ENCODE measurements at places on chromosomes 4 and X.

- H3K27me3 ChIP-seq: no peaks in the 10 kb centered on the region
- peaks cover 33% of the 10 kb centered on the region for H3K4me1 ChIP-seq
- DNase-seq: no peak
- no peak overlapping the region for H3K27ac ChIP-seq
Observed at GRCh38 chr4:3412257-3413020, 29.3 kb upstream of the HGFAC start.

DNA sequence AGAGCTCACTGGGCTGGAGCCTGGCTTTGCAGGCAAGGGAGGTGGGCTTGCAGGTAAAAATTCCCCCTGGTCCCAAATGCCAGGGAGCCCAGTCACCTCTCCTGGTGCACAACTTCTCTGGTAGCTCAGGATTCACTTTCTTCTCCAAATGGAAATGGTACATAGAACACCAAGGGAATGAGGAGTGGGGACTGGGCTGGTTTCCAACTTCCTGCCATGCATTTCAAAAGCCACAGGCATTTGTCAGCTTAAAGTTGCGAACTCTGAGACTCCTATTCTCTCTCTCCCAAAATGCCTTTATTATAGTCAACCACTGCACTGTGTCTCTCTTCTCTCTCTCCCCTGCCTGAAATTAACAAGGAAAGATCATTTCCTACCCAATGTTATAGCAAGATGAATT lies 177.3 kb downstream of the GRIA3 start:
- H3K27ac ChIP-seq: no peak overlapping the region
- no peaks in the 10 kb centered on the region for H3K27me3 ChIP-seq
- DNase-seq: no peak
- H3K36me3 ChIP-seq: no peaks in the 10 kb centered on the region
- H3K4me1 ChIP-seq: no peaks in the 10 kb centered on the region

DNA sequence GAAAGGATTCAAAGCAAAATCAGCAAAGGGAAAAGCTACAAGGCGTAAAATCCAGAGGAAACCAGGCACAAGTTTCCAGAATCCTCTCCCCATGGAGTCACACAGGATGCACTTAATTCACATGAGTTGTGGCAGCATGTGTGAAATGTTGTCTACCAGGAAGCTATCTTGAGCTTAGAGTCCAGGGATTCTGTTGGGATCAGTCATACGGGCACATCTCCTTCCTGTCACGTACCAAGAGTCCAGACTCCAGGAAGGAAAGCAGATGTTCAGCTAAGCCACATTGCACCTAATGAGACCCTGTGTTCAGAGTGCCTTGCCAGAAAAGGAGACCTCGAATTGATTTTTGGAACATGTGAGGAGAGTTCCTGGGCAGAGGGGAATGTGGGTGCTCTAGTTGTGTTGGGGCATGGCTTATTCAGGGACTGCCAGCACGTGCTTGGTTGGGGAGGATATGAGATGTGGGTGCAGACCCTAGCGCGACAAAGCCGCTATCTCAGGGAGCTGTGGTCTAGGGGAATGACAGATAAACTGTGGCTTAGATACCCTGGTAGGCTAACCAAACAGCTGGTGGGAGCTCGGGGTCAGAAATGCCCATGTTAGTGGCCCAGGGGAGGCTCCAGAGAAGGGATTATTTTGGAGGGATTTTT lies 70.0 kb downstream of the EVC start:
- H3K27me3 ChIP-seq: no peaks in the 10 kb centered on the region
- DNase-seq: no peak
- H3K36me3 ChIP-seq: peaks cover 8% of the 10 kb centered on the region
- H3K4me1 ChIP-seq: no peaks in the 10 kb centered on the region
- H3K4me3 ChIP-seq: no peak overlapping the region
- H3K27ac ChIP-seq: no peak overlapping the region

DNA sequence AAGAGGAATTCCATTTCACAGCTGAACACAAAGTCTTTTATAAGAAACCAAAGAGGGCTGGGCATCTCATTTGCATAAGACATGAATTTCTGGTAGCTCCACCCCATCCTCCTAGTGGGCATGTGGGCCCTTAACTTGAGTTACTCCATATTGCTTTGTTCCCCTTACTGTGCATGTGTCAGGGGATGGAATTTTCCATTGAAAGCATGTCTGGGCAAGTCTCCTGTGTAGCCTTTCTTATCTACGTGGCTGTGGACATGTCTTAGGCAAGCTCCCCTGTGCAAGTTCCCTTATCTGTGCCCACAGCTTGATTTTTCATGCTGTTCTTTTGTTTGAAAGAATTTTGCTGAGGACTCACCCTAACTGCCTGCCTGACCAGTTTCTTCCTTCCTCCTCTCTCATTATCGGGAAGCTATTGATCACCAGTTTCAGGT lies 123.5 kb upstream of the JADE1 start:
- no peaks in the 10 kb centered on the region for H3K36me3 ChIP-seq
- H3K4me1 ChIP-seq: peaks cover 15% of the 10 kb centered on the region
- H3K4me3 ChIP-seq: no peak overlapping the region
- no peak overlapping the region for H3K27ac ChIP-seq

DNA sequence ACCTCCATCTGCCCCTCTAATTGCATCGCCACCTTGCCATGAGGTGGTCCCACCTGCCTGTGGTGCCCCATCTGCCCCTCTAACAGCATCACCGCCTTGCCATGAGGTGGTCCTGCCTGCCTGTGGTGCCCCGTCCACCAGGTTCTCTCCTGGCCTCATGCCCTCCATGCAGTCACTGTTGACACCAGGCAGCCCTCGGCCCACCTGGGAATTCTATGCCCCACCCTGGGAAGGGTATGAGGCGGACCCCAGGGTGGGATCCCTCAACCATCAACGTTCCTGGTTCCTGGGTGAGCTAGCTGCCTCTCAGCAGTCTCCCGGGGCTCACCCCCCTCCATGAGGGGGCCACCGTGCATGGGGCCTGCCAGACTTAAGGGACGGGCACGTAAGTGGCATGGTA lies 38.9 kb downstream of the ACOX3 start:
- no peak for DNase-seq
- H3K36me3 ChIP-seq: peaks cover 13% of the 10 kb centered on the region
- H3K4me1 ChIP-seq: no peaks in the 10 kb centered on the region
- H3K27me3 ChIP-seq: no peaks in the 10 kb centered on the region
- no peak overlapping the region for H3K4me3 ChIP-seq

DNA sequence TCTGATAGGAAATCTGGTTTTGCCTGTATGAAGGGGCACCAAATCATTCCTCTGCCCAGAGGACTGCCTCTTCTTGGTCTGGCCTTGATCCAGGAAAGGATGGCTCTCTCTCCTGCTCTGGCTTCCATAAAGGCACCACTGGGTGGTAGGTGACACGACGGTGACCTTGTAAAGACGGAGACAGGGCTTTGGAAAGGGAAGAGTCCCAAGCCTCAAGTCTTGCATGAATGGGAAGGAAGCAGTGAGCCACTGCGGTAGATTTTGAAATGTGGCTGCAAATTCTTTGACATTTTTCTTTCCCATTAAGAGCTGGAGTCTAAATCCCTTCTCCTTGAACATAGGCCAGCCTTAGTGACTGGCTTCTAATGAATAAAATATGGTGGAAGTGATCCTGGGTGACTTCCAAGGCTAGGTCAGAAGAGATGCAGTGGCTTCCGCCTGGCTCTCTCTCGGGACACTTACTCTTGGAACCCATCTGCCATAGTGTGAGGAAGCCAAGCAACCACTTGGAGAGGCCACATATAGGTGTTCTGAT lies 347.4 kb downstream of the BCOR start:
- 0 out of 2 replicates have a peak, but pooled peaks cover 5% of the 10 kb centered on the region for H3K4me1 ChIP-seq
- no peaks in the 10 kb centered on the region for H3K27me3 ChIP-seq
- H3K27ac ChIP-seq: no peak overlapping the region
- H3K4me3 ChIP-seq: no peak overlapping the region
- H3K36me3 ChIP-seq: no peaks in the 10 kb centered on the region

DNA sequence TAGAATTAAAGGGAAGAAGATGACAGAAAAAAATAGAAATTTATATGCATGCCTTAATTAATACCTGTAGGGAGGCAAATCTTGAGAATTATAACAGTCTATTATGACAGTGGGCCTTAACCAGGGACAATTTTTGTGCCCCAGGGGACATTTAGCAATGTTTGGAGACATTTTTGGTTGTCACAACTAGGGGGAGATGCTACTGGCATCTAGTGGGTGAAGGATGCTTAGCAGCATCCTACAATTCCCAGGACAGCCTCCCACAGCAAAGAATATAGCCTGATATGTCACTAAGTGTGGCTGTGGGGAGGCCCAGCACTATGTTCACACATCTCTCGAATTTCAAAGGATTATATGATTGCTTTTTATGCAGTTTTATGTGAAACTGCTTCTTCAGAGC lies 10.5 kb downstream of the GPR82 start:
- H3K4me3 ChIP-seq: no peak overlapping the region
- H3K27ac ChIP-seq: no peak overlapping the region
- H3K36me3 ChIP-seq: no peaks in the 10 kb centered on the region
- peak; percentile 6 for DNase-seq

- H3K4me1 ChIP-seq: peaks cover 46% of the 10 kb centered on the region
- H3K36me3 ChIP-seq: no peaks in the 10 kb centered on the region
Observed at GRCh38 chr4:184292877-184293276, 75.2 kb upstream of the ENPP6 start.

GRCh38 chr4:41146196-41146595 lies 68.1 kb downstream of the APBB2 start:
- peaks cover 51% of the 10 kb centered on the region for H3K4me1 ChIP-seq
- no peaks in the 10 kb centered on the region for H3K27me3 ChIP-seq
- peak overlapping the region; percentile 63 for H3K27ac ChIP-seq

DNA sequence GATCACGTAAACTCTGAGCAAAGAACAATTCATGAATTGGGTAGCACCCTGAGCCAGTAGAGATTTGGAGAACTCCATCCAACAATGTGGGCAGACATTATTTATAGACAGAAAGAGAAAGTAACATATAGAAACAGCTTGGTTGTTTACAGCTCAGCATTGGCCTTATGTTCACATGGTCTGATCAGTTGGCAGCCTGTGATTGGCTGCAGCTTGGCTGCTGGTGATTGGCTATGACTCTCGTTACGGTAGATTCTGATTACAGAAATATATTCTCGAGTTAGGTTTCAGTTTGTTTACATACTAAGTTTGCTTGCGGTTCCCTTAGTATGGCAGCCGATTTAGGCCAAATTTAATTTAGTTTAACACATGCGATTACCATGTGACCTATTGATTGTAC lies 663.4 kb downstream of the RAPGEF2 start:
- no peak overlapping the region for H3K4me3 ChIP-seq
- H3K36me3 ChIP-seq: no peaks in the 10 kb centered on the region
- no peak overlapping the region for H3K27ac ChIP-seq
- H3K27me3 ChIP-seq: no peaks in the 10 kb centered on the region

DNA sequence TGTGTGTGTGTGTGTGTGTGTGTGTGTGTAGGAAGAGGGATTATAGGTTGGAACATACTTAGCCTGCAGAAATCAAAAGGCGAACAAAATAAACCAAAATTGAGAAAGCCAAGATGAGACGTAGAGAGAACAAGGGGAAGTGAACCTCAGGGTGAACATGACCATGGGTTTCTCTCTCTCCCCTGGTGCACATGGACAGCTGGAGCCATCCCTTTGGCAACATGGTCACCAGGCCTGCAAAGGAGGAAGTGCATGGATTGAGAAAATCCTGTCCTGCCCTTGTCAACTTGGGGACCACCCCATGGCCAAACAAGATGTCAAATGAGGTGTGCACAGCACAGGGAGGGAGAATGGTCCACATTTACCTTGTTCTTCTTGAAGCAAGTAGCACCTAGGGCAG lies 23.1 kb downstream of the LGI2 start:
- no peaks in the 10 kb centered on the region for H3K4me1 ChIP-seq
- no peak overlapping the region for H3K27ac ChIP-seq
- no peak overlapping the region for H3K4me3 ChIP-seq
- no peaks in the 10 kb centered on the region for H3K36me3 ChIP-seq
- DNase-seq: no peak

DNA sequence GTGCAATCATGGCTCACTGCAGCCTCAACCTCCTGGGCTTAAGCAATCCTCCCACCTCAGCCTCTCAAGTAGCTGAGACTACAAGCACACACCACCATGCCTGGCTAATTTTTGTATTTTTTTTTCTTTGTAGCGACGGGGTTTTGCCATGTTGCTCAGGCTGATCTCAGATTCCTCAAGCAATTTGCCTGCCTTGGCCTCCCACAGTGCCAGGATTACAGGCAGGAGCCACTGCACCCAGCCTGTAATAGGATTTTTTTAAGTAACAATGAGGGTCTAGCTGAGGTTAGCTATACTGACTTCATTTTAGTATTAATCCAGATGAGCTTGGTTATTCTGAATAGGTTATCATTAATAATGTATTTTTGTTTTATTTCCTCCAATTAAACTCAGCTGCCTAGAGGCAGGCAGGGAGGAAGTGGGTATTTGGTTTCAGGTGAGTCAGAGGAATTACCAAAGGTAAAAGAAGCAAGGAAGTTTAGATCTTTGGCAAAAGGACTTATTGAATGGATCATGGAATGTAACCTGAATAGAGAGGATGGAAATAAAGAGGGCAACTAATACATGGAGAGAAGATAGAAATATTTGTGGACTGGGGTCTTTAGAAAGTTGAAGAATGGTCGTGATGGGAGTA lies 1023.3 kb upstream of the TENM3 start:
- H3K27ac ChIP-seq: no peak overlapping the region
- H3K4me1 ChIP-seq: no peaks in the 10 kb centered on the region
- no peaks in the 10 kb centered on the region for H3K27me3 ChIP-seq
- no peaks in the 10 kb centered on the region for H3K36me3 ChIP-seq
- DNase-seq: no peak

DNA sequence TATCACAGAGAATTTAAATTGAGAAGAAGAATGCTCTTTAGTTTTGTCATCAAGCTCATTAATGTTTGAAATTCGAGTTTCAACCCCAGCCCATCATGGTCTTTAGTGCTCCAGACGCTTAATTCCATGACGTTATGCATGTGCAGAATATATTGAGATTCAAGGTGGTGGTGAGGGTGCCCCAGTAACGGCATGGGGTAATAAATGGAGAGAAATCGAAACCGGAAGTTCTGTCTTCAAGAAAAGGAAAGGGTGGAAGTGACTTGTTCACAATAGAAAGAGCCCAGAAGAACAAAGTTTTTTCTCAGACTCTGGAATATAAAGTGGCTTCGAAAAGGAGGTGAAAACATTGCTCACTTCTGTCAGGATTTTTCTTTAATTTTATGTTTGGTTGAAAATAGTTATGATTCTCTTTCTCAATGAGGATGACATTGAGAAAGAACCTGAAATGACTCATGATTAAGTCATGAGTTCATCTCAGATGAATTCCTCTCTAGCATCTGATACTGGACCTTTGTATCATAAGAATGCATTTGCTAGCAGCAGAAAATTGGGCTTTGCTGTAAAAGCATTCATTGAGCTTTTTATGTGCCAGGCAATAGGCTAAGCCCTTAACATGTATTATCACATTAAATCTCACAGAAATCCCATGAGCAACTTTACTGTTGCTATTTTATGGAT lies 779 bp upstream of the DDX60L start:
- no peaks in the 10 kb centered on the region for H3K36me3 ChIP-seq
- H3K27me3 ChIP-seq: peaks cover 2% of the 10 kb centered on the region
- peak overlapping the region; percentile 63 for H3K4me3 ChIP-seq
- peak; percentile 7 for DNase-seq
- no peak overlapping the region for H3K27ac ChIP-seq

- no peaks in the 10 kb centered on the region for H3K36me3 ChIP-seq
- no peak overlapping the region for H3K4me3 ChIP-seq
- no peaks in the 10 kb centered on the region for H3K4me1 ChIP-seq
- no peak for DNase-seq
Observed at GRCh38 chr4:148515248-148515647, 73.0 kb upstream of the NR3C2 start.

Data from HepG2 (cell line).